ENCODE measurements at places on chromosomes 12 and 14.

- DNase-seq, result no peak
These were observed 3.5 kb downstream of the RAP1B start for GRCh38 chr12:68614105-68614679.

GRCh38 chr14:100522616-100523099 lies 64.6 kb downstream of the BEGAIN start:
- DNase-seq, result no peak

DNA sequence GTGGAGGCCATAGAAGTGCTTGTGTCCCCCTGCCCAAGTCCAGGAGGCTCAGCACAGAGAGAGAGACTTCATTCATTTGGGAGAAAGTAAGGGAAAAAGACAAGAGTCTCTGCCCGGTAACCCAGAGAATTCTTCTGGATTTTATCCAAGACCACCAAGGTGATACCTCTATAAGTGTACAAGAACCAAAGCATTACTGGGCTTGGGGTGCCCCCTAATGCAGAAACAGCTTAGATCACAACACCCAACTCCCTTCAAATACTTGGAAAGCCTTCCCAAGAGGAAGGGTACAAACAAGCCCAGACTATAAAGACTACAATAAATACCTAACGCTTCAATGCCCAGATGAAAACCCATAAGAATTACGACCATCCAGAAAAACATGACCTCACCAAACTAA lies 119.7 kb upstream of the PDE3A start:
- DNase-seq, result no peak

- DNase-seq, result no peak
These were observed 10.0 kb upstream of the PKP2 start for GRCh38 chr12:32906399-32907165.

DNA sequence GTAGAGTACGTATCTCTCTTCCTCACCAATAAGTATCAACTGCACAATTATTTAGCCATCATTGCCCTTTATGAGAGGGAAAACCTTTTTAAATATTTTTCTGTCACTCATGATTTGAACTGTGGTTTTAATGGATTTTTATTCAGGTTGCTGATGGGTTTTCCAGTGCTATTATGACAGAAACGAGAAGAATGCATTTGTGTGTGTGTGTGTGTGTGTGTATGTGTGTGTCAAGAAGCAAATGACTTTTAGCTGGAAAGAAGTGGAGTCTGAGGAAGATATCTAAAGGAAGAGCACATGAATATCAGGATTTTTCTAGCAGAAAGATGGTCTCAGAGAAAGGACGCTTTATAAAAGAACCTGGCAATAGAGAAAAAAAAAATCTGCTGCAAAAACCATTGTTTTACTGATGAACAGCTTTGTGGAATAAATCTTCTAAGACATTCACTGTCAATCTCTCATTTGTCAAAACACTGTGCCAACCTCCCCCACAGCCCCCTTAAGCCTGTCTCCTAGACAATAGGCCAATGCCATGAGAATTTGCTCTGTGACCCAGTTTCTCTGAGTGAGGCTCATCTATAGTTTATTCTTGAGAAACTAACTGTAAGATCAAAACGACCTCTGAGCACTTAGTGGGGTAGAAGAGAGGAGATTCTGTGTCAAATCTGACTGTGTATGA lies 417.7 kb downstream of the FLRT2 start:
- no peak for DNase-seq

DNA sequence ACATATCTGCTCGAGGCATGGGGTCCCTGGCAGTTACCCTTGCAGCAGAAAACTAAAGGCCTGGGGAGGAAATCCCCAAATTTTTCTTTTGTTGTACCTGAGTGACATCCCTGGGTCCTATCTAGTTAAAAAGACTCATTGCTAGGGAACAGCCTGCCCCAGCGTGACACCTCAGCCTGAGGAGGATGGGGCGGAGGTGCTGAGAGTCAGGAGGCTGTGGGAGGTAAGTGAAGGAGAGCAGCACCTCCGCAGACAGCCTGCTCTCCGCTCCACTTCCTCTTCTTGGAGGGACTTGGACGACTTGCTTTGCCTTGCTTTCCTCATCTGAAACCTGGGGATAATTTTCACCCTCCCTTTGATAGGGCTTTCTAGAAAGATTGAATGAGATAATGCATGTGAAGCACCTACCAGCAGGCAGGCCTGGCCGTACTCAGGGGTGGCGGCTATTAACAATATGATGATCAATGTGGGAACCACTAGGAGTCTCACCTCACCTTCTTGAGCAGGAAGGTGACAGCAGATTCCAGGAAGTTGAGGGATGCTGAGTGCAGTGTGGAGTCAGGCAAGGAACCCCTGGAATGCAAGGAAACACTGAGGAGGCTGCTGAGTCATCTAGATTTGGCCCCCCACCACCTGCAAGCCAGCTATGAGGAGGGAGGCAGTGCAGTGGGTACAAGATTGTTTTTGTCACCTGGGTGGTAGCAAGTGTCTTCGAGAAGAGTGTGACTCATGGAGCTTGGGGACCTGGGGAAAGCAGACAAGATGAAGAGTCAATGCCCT lies 23.2 kb downstream of the UBE3B start:
- DNase-seq, result no peak

DNA sequence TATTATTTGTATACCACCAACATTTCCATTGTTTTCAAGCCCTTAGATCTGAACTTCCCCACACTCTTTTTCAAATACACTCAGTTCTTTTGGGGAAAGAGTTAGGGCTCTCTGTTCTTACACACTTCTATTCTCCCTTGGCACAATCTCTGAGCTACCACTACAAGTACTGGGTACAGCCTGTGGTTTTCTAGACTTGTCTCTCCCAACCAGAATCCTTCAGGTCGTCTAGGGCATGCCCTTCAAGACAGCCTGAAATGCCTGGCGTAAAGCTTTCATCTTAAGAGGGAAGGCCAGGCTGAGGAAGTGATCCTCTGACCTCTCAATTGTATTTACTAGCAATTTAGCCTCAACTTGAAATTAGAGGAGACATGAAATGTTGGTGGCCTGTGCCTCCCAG lies 1442.0 kb downstream of the AACS start:
- DNase-seq, result no peak

DNA sequence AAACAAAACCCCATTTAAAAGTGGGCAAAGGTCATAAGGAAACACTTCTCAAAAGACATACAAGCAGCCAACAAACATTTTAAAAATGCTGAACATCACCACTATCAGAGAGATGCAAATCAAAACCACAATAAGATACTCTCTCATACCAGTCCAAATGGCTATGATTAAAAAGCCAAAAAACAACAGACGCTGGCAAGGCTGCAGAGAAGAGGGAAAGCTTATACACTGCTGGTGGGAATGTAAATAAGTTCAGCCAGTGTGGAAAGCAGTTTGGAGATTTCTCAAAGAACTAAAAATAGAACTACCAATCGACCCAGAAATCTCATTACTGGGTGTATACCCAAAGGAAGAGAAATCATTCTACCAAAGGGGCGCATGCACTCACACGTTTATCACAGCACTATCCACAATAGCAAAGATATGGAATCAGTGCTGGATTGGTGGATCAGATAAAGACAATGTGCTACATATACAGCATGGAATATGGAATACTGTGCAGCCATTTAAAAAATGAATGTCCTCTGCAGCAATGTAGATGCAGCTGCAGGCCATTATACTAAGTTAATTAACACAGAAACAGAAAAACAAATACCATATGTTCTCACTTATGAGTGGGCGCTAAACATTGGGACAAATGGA lies 102.1 kb upstream of the DAAM1 start:
- DNase-seq, result no peak

DNA sequence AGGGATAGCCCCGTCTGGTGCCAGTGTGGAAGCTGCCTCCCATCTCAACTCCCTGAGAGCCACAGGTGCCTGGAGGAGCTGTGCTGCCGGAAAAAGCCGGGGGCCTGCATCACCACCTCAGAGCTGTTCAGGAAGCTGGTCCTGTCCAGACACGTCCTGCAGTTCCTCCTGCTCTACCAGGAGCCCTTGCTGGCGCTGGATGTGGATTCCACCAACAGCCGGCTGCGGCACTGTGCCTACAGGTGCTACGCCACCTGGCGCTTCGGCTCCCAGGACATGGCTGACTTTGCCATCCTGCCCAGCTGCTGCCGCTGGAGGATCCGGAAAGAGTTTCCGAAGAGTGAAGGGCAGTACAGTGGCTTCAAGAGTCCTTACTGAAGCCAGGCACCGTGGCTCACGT lies 25.5 kb upstream of the P2RX4 start:
- no peak for DNase-seq

GRCh38 chr12:86660488-86661147 lies 404.4 kb upstream of the MGAT4C start:
- DNase-seq, result peak; percentile 5

- no peak for DNase-seq
These were observed 378.3 kb downstream of the CCER1 start for GRCh38 chr12:90576707-90577106.

- DNase-seq, result no peak
These were observed 67.4 kb downstream of the ERC1 start for GRCh38 chr12:1058423-1058822.

DNA sequence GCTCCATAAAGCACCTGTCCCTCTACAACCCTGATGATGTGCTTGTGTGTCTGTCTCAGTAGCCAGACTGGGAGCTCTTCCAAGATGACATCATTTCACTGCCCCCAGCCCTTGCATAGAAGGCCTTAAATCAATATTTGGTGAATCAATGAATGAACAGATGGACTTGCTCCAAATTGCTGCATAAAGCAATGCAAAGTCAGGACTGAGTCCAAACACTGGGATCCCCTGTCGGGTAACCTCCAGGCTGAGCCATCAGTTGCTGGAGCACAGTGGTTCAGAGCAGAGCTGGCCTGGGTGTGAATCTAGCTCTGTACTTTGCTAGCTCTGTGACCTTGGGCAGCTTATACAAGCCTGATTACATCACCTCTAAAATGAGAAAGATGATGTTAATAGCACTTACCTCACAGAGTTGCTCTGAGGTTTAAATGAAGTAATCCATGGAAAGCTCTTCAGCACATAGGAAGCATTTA lies 120.3 kb upstream of the VASH1 start:
- no peak for DNase-seq

DNA sequence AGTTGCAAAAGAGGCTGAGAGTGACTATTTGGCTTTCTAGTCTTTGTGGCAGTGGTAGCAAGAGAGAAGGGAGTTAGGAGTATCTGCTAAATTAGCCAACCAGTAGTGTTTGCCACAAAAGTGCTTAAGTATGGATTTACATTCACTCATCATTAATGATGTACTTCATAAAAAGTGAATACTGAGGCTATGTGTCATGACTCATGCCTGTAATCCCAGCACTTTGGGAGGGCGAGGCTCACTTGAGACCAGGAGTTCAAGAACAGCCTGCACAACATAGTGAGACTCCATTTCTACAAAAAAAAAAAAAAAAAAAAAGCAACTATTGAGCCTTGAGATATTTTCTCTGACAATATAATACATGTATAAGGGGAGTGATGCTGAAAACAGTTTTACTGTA lies 36.8 kb downstream of the CCDC177 start:
- DNase-seq, result no peak

DNA sequence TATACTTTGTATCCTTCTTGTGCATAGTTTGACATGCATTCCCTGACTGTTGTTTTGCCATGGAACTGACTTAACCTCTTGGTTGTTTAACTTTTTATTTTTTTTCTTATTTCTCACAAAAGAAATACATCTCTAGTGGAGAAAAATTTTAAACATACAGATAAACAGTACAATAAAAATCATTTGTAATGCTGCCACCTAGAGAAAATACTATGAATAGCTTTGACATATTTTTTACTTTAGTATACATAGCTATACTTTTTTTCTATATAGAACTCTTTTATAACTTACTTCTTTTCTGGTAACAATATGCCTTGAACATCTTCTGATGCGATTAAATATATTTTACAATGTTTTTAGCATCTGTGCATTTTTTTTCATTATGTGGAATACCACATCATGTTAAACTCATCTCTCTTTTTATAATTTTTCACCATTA lies 184.5 kb downstream of the AKAP6 start:
- DNase-seq, result no peak

DNA sequence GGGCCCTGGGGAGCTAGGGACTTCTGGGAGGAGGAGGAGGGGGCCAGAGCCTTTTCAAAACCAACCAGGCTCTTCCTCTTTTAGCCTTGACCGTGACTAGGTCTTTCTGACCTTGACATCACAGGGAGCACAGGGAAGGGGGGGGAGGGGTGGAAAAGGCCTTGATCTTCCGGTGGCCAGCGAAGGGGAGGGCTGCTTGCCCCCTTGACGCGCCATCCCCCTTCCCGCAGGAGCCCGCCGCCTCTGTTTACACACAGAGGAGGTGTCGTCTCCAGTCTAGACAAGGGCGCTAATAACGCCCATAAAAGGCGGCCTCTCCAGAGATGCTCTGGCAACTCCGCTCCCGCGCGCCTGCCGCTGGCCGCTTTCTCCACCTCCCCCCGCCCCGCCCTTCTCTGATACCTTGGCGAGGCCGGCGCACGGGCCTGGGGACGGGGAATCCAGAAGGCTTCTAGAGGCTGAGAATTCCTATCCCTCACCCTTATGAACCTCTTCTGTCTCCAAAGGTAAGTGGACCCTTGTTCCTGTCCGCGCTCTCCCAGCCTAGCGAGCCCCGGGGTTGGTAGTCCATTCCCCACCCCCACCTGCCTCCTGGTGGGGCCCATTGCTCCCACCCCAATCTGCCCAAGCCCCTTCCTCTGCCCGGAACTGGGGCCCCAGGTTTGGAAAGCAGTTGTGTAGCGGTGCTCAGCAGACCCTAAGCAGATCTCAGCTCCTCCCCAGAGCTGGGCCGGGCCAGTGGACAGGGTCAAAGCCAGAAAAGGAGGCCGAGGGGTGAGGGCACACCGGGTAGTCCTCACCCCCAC lies 4.9 kb upstream of the HOXC12 start:
- no peak for DNase-seq

GRCh38 chr12:46360908-46361666 lies 11.5 kb downstream of the SLC38A2 start:
- DNase-seq, result no peak
